ENCODE measurements at places on chromosomes 7 and 10.

GRCh38 chr7:154789404-154789803 is 213.5 kb downstream of the PAXIP1 start:
- no peak for DNase-seq

- DNase-seq = no peak
Observed at GRCh38 chr10:21954690-21955089, 48.8 kb downstream of the DNAJC1 start.

- no peak for DNase-seq
Observed at GRCh38 chr10:96416643-96417042, 57.8 kb upstream of the OPALIN start.

GRCh38 chr7:142557971-142558582 is 191.2 kb upstream of the PRSS1 start:
- DNase-seq = no peak

DNA sequence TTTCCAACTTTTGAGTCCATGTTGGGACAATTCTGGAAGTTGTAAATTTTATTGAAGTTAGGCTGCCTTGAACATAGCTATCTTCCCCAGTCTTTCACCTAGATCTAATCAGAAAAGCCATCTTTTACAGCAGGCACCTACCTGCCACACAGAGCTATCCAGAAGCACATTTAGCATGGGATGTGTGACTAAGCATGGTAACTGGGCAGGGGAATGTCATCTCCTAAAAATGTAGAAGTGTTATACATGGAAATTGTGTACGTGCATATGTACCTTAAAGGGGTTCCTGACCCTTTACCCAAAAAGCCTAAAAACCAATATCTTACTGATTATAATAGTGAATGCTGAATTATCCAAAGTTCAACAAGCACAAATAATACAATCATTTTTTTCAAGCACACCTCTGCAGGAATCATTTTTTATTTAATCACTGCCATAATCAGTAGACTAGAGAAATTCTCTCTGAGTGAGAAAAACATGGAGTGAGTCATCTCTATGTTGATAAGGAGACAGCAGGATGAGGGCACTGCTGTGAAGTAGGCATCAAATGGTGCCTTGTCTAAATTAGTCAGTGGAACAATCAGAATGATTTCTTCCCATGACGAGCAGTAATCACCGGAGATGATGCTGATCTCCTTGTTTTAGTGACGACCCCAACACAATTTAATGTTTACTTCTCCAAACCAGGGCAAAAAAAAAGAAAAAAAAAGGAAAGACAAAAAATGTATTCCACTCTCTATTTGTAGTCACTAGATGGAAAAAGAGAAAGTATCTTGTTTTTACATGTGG is 75.9 kb downstream of the SORBS1 start:
- no peak for DNase-seq

DNA sequence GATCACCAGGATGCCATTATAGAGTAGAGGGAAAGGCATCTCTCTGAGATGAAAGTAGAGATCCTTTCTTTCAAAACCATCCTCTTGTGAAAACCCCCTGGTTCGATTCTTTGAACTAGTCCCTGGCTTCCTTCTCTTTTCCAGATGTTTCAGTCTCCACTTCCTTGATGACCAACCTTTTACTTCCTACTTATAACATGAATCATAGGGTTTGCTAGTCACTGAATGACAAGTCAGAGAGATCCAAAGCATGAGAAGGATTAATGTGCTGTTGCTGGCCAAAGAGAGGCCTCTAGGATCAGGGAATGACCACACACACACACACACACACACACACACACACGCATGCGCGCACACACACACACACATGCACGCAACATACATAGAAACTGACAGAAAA is 161.1 kb upstream of the FRMD4A start:
- DNase-seq = no peak

DNA sequence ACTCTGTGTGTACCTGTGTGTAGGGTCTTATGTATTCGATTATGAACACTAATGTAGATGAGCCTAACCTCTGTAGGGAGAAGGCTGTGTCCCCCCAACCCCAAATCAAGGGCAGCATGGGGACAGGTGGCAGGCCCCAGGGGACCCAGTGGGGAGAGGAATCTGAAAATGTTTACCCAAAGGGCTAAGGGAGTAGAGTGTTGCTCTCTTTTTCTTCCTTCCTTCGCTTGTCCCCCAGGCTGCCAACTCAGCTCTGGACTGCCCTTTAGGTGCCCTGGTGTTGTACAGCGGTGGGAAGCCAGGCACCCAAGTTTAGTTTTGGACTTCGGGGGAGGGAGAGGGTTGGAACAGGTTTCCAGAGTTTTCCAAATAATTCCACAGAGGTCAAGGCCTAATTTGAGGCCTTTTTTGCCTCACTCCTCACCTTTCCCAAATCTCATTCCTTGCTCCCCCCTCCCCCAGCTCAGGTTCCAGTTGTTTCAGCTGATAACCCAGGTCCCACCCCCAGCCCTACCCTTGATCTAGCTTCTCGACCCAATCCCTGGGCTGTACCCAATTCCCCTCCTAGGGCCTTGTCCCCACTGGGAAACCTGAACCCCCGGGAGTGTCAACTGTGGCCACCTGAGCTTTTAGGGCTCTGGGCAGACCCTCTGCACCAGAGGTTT is 9.1 kb upstream of the PAX2 start:
- no peak for DNase-seq

DNA sequence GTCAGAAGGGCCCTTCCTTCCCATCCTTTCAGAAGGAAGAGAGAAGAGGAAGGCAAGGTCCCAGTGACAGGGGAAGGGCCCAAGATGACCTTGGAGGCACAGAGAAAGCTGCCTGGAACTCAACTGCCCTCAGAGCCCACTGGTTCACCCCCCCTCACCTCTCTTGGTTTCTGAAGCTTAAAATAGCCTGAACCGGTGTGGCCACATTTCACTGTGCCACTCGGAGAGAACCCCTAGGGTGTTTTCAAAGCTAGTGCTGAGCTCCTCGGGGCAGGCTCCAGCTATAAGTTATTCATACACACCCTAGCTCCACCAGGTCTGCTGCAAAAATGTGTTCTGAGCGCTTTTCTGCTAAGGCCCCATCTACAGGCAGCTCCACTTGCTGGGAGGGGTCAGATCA is 60.9 kb upstream of the ADRB1 start:
- DNase-seq = no peak

GRCh38 chr10:31261511-31262311 is 57.3 kb upstream of the ZEB1 start:
- DNase-seq = no peak

GRCh38 chr7:80226629-80227028 is 92.0 kb downstream of the GNAI1 start:
- no peak for DNase-seq

DNA sequence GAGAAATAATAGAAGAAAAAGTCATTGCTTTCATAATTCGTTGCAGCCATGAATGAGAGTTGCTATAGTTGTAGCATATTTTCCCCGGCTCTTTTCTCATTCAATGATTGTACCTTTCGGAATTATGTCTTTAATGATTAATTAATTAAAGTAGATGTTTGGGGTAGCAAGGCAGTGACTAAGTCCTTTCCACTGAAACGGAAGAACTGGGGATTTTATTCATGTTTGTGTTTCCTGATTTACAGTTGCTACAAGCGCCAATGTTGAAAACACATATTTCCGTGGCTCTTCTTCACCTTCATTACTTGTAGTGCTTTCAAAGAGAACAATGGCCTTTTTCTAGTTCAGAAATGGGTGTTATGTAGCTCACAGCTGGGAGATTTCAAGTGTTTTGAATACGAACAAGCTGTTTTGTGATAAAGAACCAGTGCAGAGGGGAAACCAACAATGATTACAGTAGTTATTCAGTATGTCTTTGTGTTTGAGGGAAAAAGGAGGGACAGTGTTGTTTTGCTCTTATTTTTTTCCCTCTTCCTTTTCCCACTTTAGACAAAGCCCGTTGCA is 153.5 kb downstream of the NSUN6 start:
- DNase-seq = no peak

DNA sequence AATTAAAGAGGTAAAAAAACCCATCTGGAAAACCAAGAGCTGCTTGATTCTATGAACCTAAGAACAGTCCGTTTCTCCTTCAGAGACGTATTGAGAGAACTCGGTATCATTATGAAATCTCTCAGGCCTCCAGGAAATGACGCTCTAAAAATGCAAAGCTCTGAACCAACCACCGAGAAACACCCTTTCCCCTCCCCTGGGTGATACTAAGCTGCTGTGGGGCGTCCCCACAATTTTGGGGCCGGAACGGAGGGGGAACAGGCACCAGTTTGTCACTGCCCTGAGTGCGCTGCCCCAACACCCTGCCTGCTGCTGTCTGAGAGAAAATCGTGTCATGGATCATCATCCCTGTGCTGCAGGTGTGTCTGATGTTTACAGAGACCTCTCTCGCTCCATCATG is 509.5 kb downstream of the DNAJB6 start:
- DNase-seq = no peak

GRCh38 chr10:103278862-103279298 is 1.9 kb downstream of the INA start:
- no peak for DNase-seq

DNA sequence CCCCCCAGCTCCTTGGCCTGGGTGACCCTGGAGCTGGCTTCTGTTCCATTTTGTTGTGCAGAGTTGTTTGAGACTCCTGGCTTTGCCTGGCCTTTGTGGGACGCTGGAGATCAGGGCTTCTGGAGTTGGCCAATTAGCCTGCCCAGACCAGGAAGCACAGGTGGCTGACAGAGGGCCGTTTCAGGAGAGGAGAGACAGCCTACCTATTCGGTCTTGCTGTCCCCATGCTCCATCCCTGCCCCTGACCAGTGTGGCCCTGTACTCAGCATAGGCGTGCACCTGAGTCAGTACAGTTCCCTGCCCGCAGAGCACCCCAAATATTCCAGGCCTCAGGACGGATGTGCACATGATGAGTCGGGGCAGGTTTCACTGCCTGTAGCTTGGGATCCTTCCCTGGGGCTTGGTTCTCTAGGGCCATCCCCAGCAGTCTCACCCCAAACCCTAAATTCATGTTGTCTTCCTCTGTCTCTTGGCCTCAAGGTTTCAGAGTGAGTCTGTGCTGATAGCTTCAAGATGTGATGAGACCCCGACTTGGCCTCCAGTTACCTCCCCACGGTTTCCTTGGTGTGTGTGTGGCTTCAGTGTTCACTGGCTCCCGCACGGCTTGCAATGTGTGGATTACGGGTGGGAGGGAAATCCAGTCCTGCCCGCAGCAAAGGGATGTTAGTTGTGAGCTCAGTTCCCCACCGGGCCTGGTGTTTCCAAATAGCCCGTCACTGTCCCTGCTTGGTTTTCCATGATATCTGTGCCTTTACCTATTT is 44.7 kb downstream of the HTRA1 start:
- no peak for DNase-seq

DNA sequence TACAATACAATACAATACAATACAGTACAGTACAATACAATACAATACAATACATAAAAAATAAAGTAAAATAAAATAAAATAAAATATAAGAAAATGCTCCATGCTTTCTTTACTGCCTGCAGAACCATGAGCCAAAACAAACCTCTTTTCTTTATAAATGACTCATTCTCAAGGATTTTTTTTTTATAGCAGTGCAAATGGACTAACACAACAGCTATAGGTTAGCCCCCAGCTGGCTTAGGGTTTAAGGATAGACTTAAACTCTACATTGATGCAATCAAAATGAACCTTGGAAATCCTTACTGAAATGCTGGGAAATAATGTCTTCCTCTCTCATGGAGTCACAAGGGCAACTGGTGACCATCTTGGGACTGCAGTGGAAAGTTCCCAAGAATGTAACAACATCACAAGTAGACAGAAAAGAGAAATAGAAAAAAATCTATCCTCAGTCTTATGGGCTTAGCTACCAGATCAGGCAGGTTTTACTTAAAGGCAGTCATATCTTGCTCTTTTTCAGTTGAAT is 348.9 kb downstream of the ARL4A start:
- DNase-seq = no peak

DNA sequence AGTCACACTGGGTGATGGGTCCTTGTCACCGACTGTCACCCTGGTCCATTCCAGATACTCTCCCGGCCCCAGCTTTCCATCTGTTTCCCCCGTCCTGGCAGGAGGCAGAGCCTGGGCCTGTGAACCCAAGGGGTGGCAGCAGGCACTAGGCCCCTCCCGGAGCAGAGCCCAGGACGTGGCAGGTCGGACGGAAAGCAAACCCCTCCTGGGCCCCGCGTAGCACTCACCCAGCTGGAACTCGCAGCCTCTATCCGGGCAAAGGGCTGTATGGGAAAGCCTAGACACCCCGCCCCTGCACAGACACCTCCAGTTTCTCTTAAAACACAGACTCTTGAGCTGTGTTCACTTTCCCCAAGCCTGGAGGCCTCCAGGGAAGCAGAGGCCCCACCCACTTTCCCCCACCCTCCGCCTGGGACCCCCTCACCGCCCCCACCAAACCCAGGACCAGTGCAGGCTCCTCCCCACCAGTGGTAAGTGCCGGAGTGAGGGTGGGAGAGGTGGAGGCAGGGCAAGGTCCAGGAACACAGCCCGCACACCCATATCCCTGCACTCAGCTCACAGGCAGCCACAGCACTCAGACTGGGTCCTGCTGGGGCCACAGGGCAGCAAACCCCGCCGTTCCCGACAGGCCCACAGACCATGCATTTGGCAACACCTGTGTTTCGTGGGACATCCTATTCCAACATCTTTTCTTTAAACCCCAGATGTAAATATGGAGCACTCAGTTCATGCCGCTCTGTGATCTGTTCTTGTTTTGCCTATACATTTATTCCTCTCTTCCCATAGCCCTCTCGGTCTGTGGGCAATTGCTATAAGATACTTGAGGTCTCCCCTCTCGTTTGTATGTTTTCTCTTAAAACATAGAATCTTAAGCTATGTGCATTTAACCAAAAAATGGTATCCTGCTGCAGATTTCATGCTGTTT is 98.2 kb upstream of the PDGFA start:
- DNase-seq = no peak

DNA sequence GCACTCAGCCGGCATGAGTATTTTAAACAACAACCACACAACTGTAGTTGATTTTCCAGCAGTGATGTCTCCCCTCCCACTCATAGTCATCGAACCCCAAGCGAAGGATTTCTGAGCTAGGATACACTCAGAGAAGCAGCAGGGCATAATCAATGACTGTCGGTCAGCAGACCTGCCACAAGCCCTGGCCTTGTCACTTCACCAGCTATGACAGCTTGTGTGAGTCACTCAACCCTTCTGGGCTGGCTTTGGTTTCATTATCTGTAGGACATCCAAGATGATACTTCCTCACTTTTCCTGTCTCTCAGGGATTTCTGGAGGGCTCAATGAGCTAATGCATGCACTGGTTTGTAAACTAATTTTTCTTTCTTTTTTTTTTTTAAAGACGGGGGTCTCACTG is 22.0 kb upstream of the UBE3C start:
- no peak for DNase-seq

GRCh38 chr10:30158325-30158960 is 99.1 kb upstream of the JCAD start:
- no peak for DNase-seq

DNA sequence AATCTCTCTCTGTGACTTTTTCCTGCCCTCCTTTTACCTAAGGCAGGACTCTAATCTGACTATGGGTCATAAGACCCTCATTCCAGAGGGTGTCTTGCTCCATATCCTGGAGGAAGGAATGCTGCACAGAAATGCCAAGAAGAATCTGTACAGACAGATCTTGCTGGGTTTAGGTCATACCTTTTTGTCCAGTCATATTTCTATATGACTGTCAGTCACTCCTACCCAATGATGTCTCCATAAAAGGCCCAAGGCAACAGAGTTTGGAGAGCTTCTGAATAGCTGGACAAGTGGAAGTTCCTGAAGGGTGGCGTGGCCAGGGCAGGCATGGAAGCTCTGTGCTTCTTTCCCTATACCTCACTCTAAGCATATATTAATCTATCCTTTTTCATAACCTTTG is 47.5 kb downstream of the FEZF1 start:
- no peak for DNase-seq

- no peak for DNase-seq
Observed at GRCh38 chr10:133353988-133354605, 3.7 kb downstream of the FUOM start.

- no peak for DNase-seq
Observed at GRCh38 chr7:50663396-50664102, 98.3 kb upstream of the DDC start.
